ENCODE measurements at places on chromosomes 16 and 17. TPM values are rescaled to one million over a fixed set of nuclear protein-coding genes. Genes with fewer than 3 reads are reported as not detected.
A peak's percentile ranks its signal among the peaks of the same experiment; 100 is the strongest.

- H3K4me1 ChIP-seq: no peaks in the 10 kb centered on the region
- H3K36me3 ChIP-seq: peaks cover 88% of the 10 kb centered on the region
- DNase-seq: no peak
- H3K27me3 ChIP-seq: no peaks in the 10 kb centered on the region
- no peak overlapping the region for H3K4me3 ChIP-seq
- no peak overlapping the region for H3K27ac ChIP-seq
These were observed 17.7 kb downstream of the TCF25 start for GRCh38 chr16:89890886-89891657.

DNA sequence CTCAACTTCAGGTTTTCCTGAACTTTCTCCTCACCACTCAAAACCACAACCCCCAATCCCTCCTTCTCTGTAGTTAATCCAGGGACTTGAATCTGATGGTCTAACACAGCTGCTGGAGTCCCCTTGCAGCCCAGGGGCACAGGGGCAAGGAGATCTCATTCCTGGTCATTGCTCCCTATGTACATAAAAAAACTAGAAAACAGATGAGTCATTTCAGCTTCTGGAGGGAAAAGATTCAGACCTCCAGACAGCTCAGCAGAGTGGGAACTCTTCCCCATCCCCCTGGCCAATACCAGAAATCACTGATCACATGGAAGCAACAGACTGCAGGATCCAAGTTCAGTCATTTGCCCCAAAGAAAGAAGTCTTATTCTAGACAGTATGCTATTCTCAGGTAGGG lies 62.1 kb downstream of the DYNLRB2 start:
- DNase-seq: no peak
- no peaks in the 10 kb centered on the region for H3K27me3 ChIP-seq
- no peak overlapping the region for H3K27ac ChIP-seq
- H3K36me3 ChIP-seq: peaks cover 21% of the 10 kb centered on the region

The KRT40 gene
- polyA plus RNA-seq: not detected

The LDHD gene
- polyA plus RNA-seq: 34.2 TPM

- H3K4me3 ChIP-seq: no peak overlapping the region
- DNase-seq: peak; percentile 71
- no peak overlapping the region for H3K27ac ChIP-seq
- H3K36me3 ChIP-seq: peaks cover 19% of the 10 kb centered on the region
- H3K4me1 ChIP-seq: peaks cover 20% of the 10 kb centered on the region
- H3K27me3 ChIP-seq: no peaks in the 10 kb centered on the region
These were observed 7.1 kb downstream of the HAS3 start for GRCh38 chr16:69112285-69113129.

The MMD gene
- polyA plus RNA-seq: 18.8 TPM

DNA sequence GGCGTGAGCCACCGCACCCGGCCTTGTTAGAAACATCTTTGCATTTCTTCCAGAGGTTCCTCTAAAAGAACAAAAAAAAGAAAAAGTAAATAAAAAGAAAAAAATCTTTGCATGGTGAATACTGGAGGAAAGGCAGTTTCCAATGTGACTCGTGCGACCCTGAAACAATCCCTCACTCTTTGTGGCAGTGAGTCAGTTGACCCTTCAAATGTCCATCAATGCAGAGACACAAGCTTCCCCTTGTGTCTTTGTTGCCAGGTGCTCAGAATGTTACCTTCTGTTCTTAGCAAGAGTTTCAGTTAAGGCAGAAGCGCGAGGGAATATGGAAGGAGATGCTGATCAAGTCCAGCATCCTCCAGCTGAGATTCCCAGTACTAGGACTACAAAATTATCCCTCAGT lies 16.4 kb downstream of the CACNG4 start:
- H3K4me1 ChIP-seq: peaks cover 4% of the 10 kb centered on the region
- no peaks in the 10 kb centered on the region for H3K36me3 ChIP-seq
- H3K27me3 ChIP-seq: no peaks in the 10 kb centered on the region
- DNase-seq: no peak
- no peak overlapping the region for H3K4me3 ChIP-seq
- H3K27ac ChIP-seq: no peak overlapping the region

DNA sequence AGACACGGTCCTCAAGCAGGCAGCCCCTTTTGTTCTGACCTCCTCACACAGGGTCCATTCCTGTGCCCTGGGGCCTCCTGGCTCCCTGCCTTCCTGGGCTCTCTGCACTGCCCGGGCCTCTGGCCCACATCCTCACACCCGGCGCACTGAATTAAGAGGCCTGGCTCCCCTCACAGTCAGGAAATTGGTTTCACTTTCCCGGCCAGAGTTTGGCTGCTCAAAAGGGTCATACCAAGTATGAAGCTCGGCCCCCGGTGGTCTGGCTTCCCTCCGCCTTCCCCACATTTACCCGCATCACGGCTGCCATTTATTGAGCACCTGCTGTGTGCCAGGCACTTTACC lies 220.0 kb downstream of the NTN1 start:
- no peak overlapping the region for H3K4me3 ChIP-seq
- peak overlapping the region; percentile 96 for H3K27ac ChIP-seq
- no peaks in the 10 kb centered on the region for H3K27me3 ChIP-seq
- H3K36me3 ChIP-seq: no peaks in the 10 kb centered on the region

GRCh38 chr16:67474551-67475455 lies 6.2 kb downstream of the ATP6V0D1 start:
- no peak overlapping the region for H3K27ac ChIP-seq
- H3K4me1 ChIP-seq: peaks cover 59% of the 10 kb centered on the region
- DNase-seq: no peak
- H3K27me3 ChIP-seq: no peaks in the 10 kb centered on the region
- H3K4me3 ChIP-seq: no peak overlapping the region

- no peak overlapping the region for H3K4me3 ChIP-seq
- no peaks in the 10 kb centered on the region for H3K36me3 ChIP-seq
- no peaks in the 10 kb centered on the region for H3K27me3 ChIP-seq
- no peak for DNase-seq
- H3K4me1 ChIP-seq: no peaks in the 10 kb centered on the region
- no peak overlapping the region for H3K27ac ChIP-seq
These were observed 102.6 kb downstream of the GOSR1 start for GRCh38 chr17:30579610-30580315.

GRCh38 chr17:14732211-14732610 lies 431.3 kb downstream of the HS3ST3B1 start:
- no peak overlapping the region for H3K27ac ChIP-seq
- no peak overlapping the region for H3K4me3 ChIP-seq
- H3K27me3 ChIP-seq: no peaks in the 10 kb centered on the region
- no peaks in the 10 kb centered on the region for H3K36me3 ChIP-seq

DNA sequence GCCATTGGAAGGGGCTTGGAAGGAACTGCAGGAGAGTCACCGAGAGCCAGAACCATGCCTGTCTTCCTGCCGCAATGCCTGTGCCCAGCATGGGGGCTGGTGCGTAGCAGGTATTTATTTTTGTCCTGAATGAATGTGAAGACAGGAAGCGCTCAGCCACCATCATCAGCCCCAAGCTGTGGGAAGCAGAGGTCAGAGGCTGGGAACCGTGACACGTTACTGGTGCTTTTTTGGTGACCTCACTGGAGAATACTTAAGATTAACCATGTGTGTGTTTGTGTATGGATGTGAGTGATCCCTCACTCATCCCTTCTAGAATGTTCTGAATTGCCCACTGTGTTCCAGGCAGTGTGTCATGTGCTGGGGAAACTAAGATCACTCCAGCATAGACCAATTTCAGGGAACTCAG lies 343.8 kb downstream of the SNX29 start:
- H3K27me3 ChIP-seq: no peaks in the 10 kb centered on the region
- no peak for DNase-seq
- no peak overlapping the region for H3K4me3 ChIP-seq
- no peak overlapping the region for H3K27ac ChIP-seq
- no peaks in the 10 kb centered on the region for H3K36me3 ChIP-seq
- peaks cover under 1% of the 10 kb centered on the region for H3K4me1 ChIP-seq

DNA sequence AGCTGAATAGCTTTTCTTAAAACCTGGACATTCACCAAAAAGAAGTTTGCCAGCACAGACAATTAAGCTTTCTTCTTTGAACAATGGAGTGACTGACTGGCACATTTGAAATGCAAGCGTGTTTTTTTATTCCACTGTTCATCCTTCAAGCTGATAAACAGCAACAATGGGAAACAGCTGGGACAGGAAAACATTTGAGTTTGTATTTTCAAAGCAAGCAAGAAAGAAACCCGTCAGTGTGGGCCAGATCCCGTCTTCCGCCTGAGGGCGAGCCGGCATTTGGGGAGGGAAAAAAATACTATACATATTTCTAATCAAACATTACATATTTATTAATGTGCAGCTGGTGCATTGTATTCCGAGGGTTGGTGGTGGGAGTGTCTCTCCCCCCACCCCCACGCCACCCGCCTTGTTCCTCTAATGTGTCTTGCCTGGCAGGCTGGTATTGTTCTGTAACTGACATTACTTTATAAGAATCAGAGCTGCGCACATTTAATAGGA lies 94.3 kb downstream of the CYLD start:
- no peaks in the 10 kb centered on the region for H3K36me3 ChIP-seq
- no peak overlapping the region for H3K27ac ChIP-seq
- DNase-seq: no peak

- H3K4me3 ChIP-seq: no peak overlapping the region
- no peak for DNase-seq
- H3K27me3 ChIP-seq: no peaks in the 10 kb centered on the region
- H3K36me3 ChIP-seq: peaks cover 49% of the 10 kb centered on the region
These were observed 25.7 kb downstream of the MMD start for GRCh38 chr17:55395803-55396505.

DNA sequence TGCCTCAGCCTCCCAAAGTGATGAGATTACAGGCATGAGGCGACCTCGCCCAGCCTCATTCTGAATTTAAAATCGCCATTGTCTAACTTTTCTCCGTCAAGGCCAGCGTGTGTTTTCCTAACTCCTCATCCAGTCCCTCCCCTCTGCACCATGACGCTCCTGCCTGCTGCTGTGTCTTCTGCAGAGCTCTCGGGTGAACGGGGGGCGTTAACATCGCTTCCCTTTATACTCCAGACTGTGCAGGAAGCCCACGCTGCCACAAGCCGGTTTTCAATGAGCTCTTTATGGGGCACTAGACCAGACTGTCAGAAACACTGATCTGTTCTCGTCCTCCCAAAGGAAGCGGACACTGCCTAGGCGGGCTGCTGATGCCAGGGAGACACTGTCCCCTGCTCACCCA lies 13.2 kb downstream of the AANAT start:
- DNase-seq: peak; percentile 83
- no peak overlapping the region for H3K27ac ChIP-seq
- no peak overlapping the region for H3K4me3 ChIP-seq
- peaks cover 44% of the 10 kb centered on the region for H3K36me3 ChIP-seq
- H3K4me1 ChIP-seq: no peaks in the 10 kb centered on the region
- H3K27me3 ChIP-seq: no peaks in the 10 kb centered on the region

DNA sequence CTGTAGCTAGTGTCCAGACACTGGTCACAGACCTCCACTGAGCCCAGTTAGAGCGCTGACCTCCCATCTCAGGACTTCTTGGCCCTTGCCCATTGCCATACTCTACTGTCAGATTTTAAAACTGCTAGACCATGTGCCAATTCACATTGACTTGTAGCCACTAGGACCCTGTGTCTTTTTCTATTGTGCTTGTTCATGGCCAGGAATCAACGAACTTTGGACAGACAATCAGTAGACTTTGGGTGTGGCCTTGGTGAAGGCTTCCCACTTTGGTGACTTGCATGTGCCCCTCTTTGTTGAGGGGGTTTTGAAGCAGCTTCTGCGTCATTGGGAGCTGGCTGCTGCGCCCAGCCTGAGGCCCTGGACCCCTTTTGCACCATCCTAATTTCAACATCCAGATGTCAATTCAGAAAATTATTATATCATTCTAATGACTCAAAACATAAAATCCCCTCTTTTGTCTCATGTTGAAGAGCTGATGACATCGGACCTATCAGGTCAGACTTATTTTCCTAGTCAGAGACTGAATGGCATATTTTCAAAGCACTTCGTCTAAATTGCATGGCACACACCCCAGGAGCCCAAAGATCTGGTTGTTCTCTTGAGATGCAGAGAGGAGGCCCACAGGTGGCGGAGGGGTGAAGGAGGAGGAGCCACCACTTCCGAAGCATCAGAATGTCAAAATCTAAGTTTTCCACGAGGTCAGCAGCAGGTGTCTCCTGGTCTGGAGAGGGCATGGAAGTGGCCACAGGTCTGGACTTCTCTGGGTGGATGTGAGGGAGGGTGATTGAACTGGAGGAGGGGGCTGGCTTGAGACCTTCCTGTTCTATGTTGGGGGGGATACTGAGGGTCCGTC lies 93.4 kb upstream of the CBX4 start:
- H3K4me3 ChIP-seq: no peak overlapping the region
- peaks cover 46% of the 10 kb centered on the region for H3K4me1 ChIP-seq
- H3K27me3 ChIP-seq: peaks cover 36% of the 10 kb centered on the region
- no peak for DNase-seq
- no peak overlapping the region for H3K27ac ChIP-seq

DNA sequence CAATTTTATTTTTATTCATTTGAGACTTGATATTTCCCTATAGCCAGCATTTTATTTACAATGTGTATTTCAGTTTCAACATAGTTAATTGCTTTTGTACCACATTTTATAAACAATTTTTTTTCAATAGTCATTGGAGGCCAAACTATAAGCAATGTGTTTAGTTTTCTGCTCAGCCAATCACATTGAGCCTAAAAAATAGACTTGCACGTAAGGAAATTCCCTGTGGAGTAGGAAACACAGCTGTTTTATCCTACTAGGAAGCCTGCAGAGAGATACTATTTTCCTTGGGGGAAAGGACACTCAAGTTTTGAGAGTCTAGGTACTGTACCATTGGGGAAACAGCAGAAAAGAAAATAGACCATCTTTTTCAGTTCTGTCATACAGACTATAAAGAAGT lies 410.2 kb upstream of the GOT2 start:
- H3K27ac ChIP-seq: no peak overlapping the region
- no peaks in the 10 kb centered on the region for H3K36me3 ChIP-seq
- H3K27me3 ChIP-seq: no peaks in the 10 kb centered on the region
- DNase-seq: no peak
- no peak overlapping the region for H3K4me3 ChIP-seq
- H3K4me1 ChIP-seq: no peaks in the 10 kb centered on the region

Measured in stomach (tissue), 19 donors.